Stimulated activated CD8-positive, alpha-beta memory T cell treated with anti-CD3 and anti-CD28 coated beads, Interleukin-2, amount 100 ng/mL, for 48 hours (primary cell): ENCODE measurements at places on chromosomes 5 and 9.

DNA sequence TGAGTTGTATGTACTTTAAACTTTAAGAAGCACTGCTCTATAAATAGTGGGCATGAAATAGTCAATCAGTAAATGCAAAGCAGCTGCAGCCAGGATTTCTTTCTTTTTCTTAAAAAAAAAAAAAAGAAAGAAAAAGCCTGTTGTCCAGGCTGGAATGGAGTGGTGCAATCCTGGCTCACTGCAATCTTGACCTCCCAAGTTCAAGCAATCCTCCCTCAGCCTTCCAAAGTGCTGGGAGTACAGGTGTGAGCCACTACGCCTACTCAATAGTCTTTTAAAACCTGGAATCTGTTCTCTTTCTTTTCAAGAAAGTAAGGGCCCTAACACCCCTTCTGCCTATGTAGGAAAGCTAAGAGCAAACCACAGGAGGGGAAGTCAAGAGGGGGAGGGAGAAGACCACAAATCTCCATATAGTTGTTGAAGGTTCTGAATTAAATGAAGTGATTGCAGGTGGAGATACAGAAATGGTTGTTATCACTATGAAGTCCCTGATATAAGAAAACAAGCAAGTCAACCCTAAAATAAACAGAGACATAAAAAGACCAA lies 20.6 kb upstream of the TPD52L3 start:
- DNase-seq, result no peak

DNA sequence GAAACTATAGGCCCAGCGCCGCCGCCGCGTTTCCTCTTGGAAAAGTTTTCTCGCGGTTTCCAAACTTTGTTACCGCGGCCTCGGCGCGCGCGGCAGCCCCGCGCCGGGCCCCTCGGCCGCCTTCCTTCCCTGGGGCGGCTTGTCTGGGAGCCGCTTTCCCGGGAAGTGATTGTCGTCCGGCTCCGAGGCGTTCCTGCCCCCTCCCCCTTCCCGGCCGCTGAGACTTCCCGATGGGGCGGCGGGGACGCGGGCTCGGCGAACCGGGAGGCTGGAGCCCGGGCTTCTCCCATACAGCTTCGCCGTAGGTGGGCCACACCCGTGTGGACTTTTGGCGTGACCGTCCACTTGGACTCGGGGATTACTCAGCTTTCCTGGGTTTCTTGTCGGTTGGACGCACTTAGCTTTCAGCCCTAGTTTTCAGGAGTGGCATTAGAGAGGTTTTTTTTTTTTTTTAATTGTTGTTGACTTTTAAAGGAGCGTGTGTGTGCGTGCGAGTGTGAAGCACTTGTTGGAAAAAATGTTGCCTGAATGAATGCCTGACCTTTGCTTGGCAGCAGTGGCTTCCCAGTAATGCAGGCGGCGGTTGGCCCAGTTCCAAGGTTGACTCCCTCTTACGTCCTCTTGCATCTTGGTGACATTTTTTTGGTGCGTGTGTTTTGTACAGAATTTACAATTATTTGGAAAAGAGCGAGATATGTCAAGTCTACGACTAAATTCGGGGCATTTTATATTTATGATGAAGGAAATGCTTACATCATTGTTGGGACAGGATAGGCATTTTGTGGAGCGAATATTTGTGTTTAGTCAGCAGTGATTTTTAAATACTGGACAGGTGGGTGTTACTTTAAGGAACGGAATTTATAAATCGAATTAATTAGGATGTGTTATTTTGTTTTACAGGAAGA lies 821 bp downstream of the CTNNA1 start:
- peak; percentile 54 for DNase-seq

DNA sequence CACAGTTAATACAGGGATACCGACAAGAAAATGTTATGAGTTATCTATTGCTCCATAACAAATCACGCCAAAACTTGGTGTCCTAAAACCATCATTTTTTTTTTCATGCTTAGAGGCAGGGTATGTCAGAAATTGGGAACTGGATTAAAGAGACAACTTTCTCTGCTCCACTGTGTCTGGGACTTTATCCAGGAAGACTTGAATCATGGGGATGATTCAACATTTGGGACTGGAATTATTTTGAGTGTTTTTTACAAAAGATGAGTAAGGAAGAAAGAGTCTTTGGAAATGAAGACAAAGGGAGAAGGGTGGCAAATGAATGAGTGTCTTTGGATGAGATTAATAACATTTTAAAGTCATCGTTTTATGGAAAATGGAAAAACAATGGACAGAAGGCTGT lies 1883.7 kb upstream of the C9orf72 start:
- DNase-seq, result no peak

- DNase-seq, result no peak
These were observed 644.6 kb upstream of the RGMB start for GRCh38 chr5:98128846-98129245.

DNA sequence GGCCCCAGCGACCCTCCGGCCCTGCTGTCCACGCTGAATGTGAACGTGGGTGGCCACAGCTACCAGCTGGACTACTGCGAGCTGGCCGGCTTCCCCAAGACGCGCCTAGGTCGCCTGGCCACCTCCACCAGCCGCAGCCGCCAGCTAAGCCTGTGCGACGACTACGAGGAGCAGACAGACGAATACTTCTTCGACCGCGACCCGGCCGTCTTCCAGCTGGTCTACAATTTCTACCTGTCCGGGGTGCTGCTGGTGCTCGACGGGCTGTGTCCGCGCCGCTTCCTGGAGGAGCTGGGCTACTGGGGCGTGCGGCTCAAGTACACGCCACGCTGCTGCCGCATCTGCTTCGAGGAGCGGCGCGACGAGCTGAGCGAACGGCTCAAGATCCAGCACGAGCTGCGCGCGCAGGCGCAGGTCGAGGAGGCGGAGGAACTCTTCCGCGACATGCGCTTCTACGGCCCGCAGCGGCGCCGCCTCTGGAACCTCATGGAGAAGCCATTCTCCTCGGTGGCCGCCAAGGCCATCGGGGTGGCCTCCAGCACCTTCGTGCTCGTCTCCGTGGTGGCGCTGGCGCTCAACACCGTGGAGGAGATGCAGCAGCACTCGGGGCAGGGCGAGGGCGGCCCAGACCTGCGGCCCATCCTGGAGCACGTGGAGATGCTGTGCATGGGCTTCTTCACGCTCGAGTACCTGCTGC lies 839 bp downstream of the KCNV2 start:
- DNase-seq, result no peak

DNA sequence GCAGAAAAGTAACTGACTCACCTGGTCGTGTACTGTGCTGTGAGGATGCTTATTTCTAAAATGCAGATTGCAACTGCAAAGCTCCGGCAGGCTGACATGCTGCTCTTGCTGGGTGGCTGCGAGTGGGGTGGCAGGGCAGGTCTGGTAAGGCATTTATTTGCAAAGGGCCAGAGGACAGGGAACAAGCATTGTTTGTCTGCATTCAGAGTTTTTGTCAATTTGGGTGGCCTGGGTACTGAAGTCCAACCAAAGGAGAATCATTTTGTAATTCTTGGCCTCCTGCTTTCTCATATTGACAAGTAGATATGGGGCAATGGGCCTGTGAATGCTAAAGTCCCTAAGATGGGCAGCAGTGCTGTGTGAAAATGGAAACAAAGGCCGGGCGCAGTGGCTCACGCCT lies at the start of gene C9:
TSS of gene C9 (minus strand) at position 129 of the 400 bp plus-strand sequence. CDS start at position 98, 31 bp downstream.
- no peak for DNase-seq

DNA sequence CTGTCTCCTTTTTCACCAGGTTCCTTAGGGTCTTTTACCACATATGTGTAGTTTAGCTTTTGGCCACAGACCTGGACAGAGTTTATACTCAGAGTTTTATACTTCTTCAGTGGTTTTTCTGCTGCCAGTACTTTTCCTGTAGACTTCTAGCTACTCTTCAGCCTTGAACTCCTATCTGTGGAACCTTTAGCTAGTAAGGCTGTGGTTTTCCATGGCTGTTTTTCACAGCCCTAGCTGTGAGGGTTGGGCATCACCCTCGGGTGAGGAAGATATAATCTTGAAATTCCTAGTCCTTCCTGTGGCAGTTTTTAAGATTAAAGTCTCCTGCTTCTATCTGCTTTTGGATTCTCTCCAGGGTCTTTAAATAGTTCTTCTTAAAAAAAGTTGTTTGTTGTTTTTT lies 109.1 kb downstream of the FGF1 start:
- DNase-seq, result no peak

- DNase-seq, result no peak
These were observed 168.9 kb downstream of the MAPKAP1 start for GRCh38 chr9:125538092-125538473.

DNA sequence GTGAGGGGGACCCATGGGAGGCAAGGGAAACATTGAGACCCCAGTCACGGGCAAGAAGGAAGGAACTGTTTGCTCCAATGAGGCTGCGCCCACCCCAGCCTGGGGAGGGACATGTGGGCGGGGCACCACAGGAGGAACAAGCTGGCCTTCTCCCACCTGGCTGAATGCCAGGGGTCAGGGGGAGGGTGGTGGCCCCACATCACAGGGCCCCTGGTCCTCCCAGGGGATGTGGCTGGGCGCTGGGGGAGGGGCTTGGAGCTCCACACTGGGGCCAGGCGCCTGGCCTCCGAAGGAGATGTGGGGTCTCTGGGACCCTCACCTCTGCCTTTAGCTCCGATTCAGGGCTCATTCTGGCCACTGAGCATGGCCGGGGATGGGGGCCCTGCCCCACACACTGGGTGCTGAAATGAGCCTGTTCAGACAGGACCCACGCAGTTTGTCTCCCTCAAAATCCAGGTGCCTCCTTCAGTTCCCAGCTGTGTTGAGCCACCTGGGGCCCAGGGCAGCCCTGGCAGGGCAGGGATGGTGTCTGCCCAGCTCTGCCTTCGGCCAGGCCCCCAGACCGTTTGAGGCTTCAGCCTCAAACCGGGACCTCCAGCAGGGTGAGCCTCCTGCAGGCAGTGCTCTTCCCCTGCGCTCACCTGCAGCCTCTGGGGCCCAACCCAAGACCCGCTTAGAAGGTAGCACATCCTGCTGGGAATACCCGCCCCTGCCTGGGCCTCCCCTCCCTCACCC lies 33.2 kb upstream of the NOTCH1 start:
- DNase-seq, result no peak

DNA sequence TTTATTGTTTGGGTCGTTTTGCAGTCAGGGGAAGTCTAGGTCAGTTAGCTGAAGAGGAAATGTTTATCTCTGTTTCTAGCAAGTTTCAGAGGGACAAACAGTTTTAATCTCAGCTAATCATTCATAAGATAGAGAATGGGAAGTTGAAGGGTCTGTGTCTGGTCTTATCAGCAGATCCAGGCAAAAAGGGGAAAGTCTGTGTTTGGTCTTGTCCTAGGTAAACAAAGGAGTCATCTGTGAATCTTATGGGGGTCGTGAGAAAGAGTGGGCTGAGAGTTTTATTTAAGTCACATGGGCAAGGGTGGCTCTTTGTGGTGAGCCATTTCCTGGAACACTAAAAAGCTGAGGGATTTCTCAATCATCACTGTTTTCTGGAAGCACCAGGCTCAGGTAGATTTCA lies 5.6 kb upstream of the SNCAIP start:
- DNase-seq, result no peak

GRCh38 chr5:10655972-10656830 lies 92.3 kb downstream of the ANKRD33B start:
- DNase-seq, result no peak

DNA sequence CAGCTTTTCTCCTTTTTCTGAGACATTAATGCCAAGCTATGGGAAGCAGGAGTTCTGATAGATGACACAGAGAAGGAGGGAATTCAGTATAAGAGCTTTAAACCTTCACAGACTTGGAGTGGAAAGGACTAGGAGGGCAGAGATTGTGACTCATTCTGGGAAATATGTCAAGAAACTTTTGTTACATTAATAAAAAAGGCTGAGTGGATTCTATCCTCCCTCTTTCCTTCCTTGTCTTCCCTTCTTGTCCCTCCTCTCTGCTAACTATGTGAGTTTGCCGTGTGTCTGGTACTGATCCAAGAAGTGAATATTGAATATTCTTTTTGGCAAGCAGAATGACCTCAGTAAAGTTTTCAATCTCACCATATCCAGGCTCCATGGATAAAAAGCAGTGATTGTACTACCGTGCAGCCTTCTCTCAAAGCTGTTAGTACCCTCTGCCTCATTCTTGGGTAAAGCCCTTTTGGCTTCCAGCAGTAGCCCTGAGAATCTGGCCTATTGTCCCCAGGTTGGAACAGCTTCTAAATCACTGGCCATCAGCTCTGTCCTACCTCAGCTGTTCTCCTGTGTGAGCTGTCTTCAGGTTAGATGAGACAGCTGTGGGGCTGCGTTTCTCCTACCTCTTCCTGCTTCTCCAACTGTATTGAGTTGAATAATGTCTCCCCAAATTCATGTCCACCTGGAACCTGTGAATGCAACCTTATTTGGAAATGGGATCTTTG lies 73.9 kb downstream of the ATG10 start:
- DNase-seq, result no peak

- peak; percentile 27 for DNase-seq
These were observed at the start of gene MARVELD2 for GRCh38 chr5:69414885-69415583. TSS of gene MARVELD2 (plus strand) at chr5:69415116. CDS start at chr5:69419386, 4,270 bp downstream.

DNA sequence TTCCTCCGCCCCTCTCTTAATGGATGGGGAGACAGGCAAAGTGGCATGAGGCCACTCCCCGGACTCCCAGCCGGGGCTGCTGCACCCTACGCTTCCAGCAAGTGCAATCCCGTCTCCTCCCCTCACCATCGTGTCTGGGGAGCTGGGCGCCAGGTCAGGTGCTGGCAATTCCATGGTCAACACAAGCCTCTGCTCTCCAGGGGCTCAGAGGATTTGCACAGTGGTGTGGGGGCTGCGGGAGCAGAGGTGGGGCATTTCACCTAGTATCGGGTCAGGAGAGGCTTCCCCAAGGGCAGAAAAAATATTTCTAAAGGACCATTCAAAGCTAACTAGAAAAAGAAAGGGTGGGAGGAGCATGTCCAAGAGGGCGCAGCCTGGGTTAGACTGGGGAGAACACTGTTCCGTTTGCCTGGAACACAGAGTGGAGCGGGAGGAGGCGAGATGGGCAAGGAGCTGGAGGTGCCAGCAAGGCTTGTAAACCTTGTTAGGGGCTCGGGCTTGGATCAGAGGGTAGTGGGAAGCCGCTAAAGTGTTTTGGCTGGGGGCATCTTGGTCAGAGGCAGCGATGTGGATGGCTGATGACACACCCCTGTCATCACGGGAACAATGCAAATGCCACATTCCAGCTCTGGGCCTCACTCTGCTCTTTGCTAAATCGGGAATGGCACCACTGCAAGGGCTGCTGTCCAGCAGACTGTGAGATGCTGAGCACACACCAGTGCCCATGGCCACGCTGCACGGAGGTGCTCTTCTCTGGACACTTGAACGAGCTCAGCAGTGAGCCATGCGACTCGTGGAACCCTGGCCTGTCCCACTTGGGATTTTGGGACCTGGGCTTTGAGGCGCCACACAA lies 191.7 kb downstream of the CDK5RAP2 start:
- no peak for DNase-seq
